ENCODE measurements at places on chromosomes 11 and 22. TPM values are rescaled to one million over a fixed set of nuclear protein-coding genes. Genes with fewer than 3 reads are reported as not detected.
A peak's percentile ranks its signal among the peaks of the same experiment; 100 is the strongest.

DNA sequence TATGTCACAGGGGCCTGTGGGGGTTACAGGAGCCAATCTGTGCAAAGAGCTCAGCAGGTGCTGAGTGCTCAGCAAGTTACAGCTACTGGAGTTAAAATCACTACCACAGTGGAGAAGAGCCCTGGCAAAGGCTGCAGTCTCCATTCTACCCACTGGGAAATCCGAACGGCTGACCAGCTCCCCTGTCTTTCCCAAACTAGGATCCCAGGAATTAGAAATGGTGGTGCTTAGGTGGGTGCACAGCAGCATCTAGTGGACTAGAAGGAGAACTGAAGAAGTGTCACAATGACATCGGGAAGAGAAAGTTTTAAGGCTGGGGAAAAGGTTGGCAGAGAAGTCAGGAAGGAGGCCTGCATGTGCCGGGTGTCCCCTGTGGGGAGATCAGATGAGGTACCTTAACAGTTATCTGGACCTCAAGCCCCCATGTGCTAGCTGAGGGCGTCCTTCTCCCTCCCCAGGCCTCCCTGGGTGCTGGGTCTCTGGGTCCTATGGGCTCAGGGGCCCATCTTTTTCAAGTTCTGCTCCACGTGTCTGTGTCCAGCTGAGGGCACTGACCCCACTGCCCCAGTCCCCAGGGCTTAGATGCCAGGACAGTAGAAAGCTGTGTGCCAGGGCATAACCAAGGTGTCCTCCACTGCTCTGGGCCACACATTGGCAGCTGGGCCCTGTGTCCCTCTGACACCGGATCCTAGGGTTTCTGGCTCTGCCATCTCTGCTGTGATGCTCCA is 1.9 kb downstream of the PIWIL3 start:
- no peaks in the 10 kb centered on the region for H3K4me1 ChIP-seq
- H3K36me3 ChIP-seq, result no peaks in the 10 kb centered on the region
- no peak overlapping the region for H3K4me3 ChIP-seq
- no peak for DNase-seq
- no peak overlapping the region for H3K27ac ChIP-seq
- no peaks in the 10 kb centered on the region for H3K27me3 ChIP-seq

DNA sequence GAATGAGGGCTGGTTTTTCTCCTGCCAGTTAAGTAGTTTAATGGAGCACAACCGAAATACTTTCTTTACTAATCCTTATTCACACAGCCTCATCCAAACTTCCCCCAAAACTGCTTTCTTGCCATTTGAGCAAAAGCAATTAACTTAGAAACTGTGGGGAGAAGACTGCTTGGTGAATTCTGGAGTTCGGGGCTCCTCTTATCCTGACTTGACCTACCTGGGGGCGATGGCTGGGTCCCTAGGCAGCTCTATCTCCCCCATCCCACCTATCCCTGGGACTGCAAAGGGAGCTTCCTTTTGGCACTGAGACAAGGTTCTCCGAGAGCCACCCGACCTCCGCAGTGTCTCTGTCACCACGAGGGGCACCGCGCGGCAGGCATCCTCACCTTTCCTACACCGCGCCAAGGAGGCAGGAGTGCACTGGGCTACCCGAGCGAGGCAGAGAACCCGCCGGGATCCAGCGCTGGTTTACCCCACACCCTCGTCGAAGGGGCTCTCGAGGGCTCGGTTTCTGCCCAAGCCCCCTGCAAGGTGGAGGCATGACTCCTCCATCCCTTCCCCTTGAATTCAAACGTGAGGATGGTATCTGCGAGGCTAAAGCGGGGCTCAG is 759 bp downstream of the DESI1 start:
- H3K36me3 ChIP-seq, result peaks cover 2% of the 10 kb centered on the region
- no peaks in the 10 kb centered on the region for H3K27me3 ChIP-seq
- no peak for DNase-seq
- peak overlapping the region; percentile 88 for H3K27ac ChIP-seq
- H3K4me1 ChIP-seq, result peaks cover 5% of the 10 kb centered on the region

Gene FKBP2
- 37.1 TPM for total RNA-seq

Gene MN1
- total RNA-seq, result 0.11 TPM

Gene ANO5
- total RNA-seq, result 6.1 TPM

DNA sequence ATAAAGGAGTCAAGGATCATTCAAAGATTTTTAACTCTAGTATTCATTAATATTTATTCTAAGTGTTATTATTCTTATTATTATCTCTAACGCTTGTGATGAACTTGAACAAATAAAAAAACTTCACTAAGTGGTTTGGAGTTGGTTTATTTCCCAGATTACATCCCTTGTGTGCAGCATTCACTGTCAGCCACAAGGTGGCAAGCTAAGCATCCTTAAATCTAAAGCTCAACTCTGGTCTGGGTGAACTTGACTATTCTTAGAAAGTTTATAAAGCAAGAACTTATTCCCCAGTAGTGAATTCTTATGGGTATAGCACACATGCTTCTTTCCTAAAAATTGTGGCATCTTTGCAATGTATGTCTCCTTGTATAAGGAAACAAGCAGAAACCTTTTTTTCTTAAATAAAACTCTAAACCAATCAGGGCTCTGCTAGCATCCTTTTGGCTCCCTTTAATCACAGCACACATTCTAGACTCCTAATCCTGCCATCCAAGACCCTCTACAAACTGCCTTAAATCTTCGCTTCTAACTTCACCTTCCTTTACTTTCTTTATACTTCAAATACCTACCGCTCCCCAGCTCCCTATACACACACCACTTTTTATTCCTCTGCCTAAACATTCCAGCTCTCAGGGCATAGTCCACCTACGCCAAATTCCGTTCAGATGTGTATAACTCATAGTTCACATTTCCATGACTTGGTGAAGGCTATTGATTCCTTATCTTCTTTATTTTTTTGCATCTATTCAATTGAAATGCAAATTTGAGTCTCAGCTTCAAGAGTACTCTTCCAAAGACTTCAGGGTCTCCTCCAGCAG is 1068.8 kb downstream of the DLG2 start:
- no peak for DNase-seq
- H3K4me3 ChIP-seq, result no peak overlapping the region
- no peaks in the 10 kb centered on the region for H3K36me3 ChIP-seq
- no peak overlapping the region for H3K27ac ChIP-seq

GRCh38 chr11:1814691-1815090 is 20.1 kb upstream of the SYT8 start:
- H3K4me3 ChIP-seq, result no peak overlapping the region
- no peaks in the 10 kb centered on the region for H3K4me1 ChIP-seq
- no peak for DNase-seq

GRCh38 chr11:65058419-65059054 is at the start of gene NAALADL1:
NAALADL1 (minus strand) TSS chr11:65058553; CDS start chr11:65058521, 32 bp downstream.
- no peak within 1 kb of the TSS for H3K27ac ChIP-seq
- H3K4me3 ChIP-seq, result no peak within 1 kb of the TSS
- no peaks in the 10 kb centered on the region for H3K36me3 ChIP-seq

- no peaks in the 10 kb centered on the region for H3K27me3 ChIP-seq
- no peaks in the 10 kb centered on the region for H3K36me3 ChIP-seq
- no peaks in the 10 kb centered on the region for H3K4me1 ChIP-seq
- no peak overlapping the region for H3K27ac ChIP-seq
- no peak overlapping the region for H3K4me3 ChIP-seq
These were observed 18.7 kb upstream of the SCUBE2 start for GRCh38 chr11:9109858-9110731.

GRCh38 chr11:130458410-130458729 is 9.9 kb downstream of the ADAMTS15 start:
- H3K27ac ChIP-seq, result no peak overlapping the region
- DNase-seq, result no peak
- H3K27me3 ChIP-seq, result peaks cover 4% of the 10 kb centered on the region
- no peak overlapping the region for H3K4me3 ChIP-seq
- H3K4me1 ChIP-seq, result no peaks in the 10 kb centered on the region

GRCh38 chr22:43152003-43152356 is 621 bp downstream of the TSPO start:
- H3K4me1 ChIP-seq, result peaks cover 17% of the 10 kb centered on the region
- no peaks in the 10 kb centered on the region for H3K36me3 ChIP-seq
- no peaks in the 10 kb centered on the region for H3K27me3 ChIP-seq
- no peak for DNase-seq
- no peak overlapping the region for H3K27ac ChIP-seq

DNA sequence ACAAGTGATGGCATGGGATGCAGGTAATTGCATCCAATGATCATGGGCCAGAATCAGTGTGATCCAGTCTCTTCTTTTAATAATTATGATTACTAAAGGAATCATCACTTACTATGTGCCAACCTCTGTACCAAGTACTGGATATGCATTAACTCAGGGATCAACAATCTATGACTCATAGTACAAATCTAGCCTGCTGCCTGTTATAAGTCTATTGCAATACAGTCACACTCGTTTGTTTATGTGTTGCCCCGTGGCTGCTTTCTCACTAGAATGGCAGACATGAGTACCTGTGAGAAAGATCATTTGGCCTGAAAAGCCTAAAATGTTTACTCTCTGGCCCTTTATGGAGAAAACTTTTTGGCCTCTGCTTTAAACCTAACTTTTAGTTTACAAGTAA is 45.0 kb downstream of the OR6Q1 start:
- no peaks in the 10 kb centered on the region for H3K36me3 ChIP-seq
- no peak overlapping the region for H3K27ac ChIP-seq
- H3K4me1 ChIP-seq, result no peaks in the 10 kb centered on the region

All from GM12878 (cell line).